ENCODE measurements at places on chromosomes 6 and 20. TPM values are rescaled to one million over a fixed set of nuclear protein-coding genes. Genes with fewer than 3 reads are reported as not detected.

DNA sequence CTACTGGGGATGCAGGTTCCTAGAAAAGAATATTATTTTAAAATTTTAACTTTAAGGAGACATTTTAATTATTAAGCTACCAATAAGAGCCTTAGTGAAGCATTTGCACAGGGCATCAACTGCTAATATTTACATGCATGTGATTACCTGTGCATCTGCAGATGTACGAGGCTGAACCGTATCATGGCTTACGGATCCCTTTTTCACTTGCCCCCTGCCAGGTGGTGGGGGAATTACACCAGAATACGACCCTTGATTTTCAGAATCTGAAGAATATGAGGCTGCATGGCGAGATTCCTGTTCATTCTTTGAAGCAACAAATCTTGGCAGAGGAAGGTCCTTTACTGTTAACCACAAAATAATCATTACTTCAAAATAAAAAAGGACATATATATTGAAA is 42.7 kb downstream of the REPS1 start:
- DNase-seq = no peak

GRCh38 chr6:96794980-96795379 is 42.3 kb downstream of the GPR63 start:
- no peak for DNase-seq

DNA sequence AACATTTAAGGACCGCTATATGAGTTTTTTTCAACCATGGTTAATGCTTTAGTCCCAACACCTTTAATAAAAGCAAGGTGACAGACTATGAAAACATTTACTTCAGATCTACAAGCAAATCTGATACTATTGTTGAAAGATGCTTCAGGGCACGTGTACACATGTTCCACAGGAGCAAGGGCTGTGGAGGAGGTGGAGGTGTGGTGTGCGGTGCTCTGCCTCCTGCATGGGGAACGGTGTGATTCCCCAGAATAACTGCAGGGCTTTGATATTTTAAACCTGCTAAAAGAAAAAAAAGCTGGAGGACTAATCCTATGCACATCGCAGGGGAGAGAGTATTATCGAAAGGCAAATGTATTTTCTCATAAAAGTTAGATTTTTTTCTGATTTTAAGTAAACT is 188.1 kb upstream of the CEP162 start:
- no peak for DNase-seq

GRCh38 chr20:51206032-51206662 is 183.2 kb upstream of the KCNG1 start:
- no peak for DNase-seq

DNA sequence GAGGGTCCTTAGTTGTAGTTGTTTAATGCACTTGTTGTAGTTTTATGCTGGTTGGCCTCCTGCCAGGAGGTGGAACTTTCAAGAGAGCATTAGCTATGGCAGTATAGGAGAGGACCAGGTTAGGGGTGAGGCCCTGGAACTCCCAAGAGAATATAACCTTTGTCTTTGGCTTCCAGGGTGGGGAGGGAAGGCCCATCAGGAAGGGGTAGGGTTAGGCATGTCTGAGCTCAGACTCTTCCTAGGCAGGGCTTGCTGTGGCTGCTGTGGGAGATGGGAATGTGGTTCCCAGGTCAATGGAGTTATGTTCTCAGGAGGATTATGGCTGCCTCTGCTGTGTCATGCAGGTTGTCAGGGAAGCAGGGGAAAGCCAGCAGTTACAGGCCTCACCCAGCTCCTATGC is 20.0 kb upstream of the GABRR1 start:
- no peak for DNase-seq

DNA sequence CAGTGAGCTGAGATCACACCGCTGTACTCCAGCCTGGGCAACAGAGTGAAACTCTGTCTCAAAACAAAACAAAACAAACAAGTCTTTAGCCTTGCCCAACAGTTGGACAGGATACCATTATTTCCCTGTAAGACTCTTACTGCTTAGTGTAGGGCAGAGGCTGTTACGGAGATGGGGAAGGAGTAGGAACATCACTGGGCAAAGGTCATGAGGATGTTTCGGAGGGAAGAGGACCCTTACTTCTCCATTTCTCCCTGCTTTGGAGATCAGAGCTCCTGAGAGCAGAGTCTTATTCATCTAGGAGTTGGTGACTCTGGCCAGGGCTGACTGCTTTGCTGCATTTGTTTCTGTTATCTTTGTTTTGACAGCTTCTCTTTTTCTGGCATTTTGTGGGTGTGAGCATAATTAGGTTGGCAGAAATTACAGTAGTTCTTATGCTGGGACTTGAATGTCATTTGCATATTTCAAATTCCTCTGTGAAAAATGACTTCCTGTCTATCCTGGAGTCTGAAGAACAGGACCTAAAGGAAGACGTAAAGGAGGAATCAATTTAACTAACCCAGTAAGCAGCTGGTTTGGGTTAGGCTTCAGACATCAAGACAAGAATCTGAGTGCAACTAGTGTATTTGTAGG is 89.0 kb downstream of the CDS2 start:
- DNase-seq = peak; percentile 28

- no peak for DNase-seq
These were observed 14.2 kb upstream of the BNIP5 start for GRCh38 chr6:36350681-36351571.

DNA sequence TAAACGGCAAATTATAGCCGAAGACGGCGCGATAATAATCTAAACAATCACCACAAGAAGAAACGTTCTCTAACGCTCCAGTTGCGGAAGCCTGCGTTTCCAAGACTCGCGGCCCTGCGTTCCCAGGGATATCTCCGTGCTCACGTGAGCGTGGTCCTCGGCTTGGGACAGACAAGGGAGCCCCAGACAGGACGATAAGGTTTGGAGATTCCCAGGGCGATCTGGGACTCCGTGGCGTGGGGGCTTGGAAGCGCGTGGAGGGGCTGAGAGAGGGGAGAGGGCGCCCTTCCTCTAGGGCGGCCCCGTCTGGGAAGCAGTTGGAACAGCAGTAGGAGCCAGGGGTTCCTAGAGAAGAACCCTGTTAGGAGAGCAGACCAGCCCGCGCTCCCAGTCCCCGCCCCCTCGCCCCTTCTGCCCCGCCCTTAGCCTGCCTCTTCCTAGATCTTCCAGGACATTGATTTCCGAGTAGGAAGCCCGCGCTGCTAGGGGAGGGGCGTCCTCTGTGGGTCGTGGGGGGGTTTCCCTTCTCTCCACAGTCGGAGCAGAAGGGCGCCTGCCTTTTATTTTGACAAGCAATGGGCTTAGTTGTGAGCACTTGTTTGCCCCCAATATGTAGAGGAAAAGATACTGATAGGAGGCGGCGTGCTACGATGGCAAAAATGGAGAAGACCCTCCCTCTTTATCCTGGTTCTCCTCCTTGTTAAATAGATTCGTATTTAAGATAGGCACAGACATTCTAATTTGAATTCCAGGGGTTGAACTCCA is 10.6 kb downstream of the NRN1 start:
- no peak for DNase-seq

- DNase-seq = no peak
These were observed 9.2 kb upstream of the TRERF1 start for GRCh38 chr6:42460883-42461282.

DNA sequence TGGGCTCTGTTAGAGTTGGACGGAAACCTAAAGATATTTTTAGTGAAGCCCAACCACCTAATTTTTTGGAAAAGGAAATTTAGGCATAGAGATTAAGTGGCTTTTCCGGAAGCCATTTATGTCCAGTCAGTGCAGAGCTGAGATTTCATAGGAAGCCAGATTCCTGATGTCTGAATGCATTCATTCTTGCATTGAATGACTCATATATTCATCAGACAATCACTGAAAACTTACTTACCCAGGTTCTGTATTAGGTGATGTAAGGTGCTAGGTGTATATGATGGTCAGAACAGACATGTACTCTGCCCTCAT is 4.1 kb downstream of the SH3BGRL2 start:
- no peak for DNase-seq

DNA sequence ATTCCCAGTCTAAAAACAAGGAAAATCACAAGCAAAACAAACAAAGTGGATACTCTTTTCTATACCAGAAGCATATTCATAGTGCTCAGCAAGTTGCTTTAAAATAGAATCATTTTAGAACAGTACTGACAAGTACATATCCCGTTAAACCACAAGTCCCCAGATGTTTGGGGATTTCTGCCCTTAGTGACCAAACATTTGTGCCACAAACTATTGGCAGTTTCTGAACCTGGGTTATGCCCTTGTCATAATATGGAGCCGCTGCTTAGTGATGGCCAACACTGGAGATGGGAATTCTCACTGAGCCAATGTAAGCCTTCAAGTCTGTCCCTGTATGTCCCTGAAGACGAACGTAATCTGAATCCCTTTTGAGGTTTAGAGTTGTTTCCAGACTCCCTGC is 436.7 kb upstream of the JAG1 start:
- DNase-seq = no peak

DNA sequence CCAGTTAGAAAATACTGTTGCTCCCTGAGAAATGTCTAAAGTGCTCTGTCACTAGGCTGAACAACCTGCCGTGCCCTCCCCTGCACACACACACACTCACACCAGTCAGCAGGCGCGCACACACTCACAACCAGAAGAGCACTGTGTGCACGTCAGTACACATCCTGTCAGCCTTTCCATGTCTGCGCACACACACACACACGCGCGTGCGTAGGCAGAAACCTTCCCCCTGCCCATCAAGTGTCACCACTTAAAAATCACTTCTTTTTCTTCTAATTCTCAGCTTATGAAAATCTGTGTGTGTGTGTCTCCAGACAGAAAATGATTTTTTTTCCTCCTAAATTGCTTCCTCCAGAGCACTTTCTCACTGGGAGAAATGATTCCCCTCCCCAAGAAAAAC is 100.3 kb downstream of the EDN3 start:
- no peak for DNase-seq

- no peak for DNase-seq
These were observed 51.8 kb downstream of the FOXA2 start for GRCh38 chr20:22532598-22532997.

GRCh38 chr6:132100388-132100990 is 149.3 kb upstream of the CCN2 start:
- DNase-seq = peak; percentile 57

GRCh38 chr6:18707714-18708439 is 320.7 kb downstream of the RNF144B start:
- no peak for DNase-seq

DNA sequence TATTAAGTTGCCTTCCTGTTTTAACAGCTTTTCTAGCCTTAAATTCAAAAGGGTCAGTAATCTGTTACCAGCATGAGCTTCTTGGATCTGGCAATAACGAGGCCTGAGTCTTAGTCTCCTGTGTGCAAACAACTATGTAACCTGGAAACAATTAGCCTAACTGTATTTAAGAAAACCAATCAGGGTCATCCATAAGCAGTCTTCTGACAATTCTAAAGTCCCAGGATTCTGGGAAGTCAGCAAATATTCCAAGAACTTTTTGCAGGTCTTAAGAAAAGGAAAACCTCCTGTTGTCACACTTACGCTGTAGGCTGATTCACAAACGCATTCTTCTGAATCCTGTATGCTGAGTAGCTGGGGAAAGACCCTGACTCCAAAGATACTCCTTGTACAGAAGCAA is 90.4 kb downstream of the COL12A1 start:
- no peak for DNase-seq

- peak; percentile 55 for DNase-seq
These were observed 133.5 kb downstream of the TBC1D7 start for GRCh38 chr6:13194852-13195251.

DNA sequence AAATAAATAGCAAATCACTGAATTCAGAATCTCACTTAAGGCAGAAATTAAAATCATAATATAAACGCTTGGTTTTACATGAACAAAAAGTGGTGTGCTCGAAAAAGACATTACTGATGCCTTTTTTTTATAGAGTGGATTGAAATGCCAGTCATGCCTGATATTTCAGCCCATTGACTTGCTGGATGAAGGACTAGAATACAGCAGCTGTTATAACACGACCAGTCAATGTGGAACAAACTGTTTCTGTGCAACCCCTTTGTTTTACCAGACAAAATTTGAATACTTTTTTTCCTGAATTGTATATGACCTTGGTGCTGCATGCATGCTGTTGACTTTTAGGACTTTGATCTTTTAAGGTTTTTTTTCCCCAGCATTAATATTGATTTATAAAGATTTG is 150.0 kb downstream of the QKI start:
- no peak for DNase-seq

GRCh38 chr6:470901-471448 is 79.4 kb downstream of the IRF4 start:
- no peak for DNase-seq

GRCh38 chr20:3434232-3434631 is 26.8 kb upstream of the DNAAF9 start:
- no peak for DNase-seq

DNA sequence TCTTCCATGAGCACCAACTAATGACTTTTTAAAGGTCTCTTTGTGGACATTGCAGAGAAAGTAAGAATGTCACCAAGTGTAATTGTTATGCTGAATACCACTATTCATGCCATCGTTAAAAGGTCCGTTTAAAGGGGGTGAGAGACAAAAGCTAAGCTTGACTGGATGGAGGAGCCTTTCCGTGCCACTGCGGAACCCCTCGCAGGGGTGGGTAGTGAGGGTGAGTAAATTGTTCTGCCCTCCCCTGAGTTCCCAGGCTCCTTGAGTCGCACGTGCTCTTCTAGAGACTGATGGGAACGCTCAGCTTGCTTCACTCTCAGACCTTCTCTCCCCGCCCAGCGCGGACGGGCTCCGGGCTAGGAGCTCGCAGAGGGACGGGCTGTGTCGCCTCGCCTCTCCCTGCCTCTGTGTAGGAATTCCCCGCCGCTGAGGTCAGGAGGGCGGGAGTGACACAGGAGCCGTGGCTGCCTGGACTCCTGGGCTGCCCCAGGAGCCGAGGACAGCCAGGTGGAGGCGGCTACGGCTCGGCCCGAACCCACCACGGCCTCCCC is 314.8 kb upstream of the QKI start:
- no peak for DNase-seq

DNA sequence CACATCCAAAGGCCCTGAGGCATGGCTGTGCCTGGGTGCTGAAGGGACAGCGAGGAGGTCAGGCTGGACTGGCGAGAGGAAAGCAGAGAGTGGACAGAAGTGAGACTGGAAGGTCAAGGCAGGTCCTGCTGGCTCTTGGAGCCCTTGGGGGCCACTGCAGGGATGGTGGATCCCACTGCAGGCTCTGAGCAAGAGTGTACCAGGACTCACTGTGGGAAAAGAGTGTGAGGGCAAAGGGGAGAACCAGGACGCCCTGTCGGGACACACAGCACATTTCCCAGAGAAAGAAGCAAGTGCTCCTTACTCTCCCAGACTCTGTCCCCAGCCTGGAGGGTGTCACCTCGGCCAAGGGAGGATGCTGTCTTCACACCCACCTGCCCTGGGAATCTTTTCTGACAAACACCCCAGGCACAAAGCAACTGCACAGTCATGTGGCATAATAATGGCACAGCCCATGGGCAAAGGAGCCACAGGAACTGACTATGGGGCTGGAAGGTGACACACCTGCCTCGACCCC is 172.3 kb upstream of the CST7 start:
- no peak for DNase-seq

GRCh38 chr6:170174124-170174770 is 116.6 kb downstream of the DLL1 start:
- no peak for DNase-seq

The DYNLT2 gene
- total RNA-seq = 0.51 TPM

The DEFB132 gene
- not detected for total RNA-seq

The ZC2HC1B gene
- not detected for total RNA-seq

The CABLES2 gene
- total RNA-seq = 1.5 TPM

The SLC26A8 gene
- total RNA-seq = not detected

The ALDH8A1 gene
- total RNA-seq = 0.25 TPM

Measured in dermis microvascular lymphatic vessel endothelial cell (primary cell).